ENCODE measurements at places on chromosomes 4 and X. TPM values are rescaled to one million over a fixed set of nuclear protein-coding genes. Genes with fewer than 3 reads are reported as not detected.

The FAM193A gene
- total RNA-seq, result 28.4 TPM

- DNase-seq, result no peak
These were observed 494.6 kb upstream of the ATOH1 start for GRCh38 chr4:93334003-93334402.

DNA sequence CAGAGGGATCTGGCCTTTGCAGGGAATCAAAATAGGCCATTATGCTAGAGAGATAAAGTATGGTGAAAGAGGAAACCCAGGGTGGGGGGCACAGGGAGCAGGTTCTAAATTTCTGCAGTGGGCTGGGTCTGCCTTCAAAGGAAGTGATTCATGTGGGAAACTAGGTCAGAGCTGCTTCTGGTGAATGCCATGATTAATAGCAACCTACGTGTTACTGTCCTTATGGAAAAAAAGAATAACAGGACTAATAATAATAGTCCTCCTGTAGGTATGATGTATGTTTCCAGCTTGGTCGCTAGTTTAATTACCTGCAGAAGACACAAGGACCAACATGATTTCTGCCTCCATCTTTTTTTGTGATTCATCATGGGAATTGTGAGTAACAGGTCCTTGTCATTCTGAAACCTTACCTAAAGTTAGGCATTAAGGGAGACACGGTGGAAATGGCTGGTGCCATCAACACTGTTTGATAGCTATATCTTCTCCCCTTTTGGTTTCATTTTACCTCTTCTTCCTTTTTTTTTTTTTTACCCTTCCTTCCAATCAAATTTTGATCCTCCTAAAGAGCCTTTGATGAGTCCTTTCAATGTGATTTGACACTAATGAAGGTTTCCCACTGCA is 180.4 kb downstream of the CPEB2 start:
- no peak for DNase-seq

The ATG4A gene
- 2.9 TPM for total RNA-seq

GRCh38 chr4:141427726-141428296 is 207.1 kb downstream of the ZNF330 start:
- no peak for DNase-seq

The CLDN22 gene
- total RNA-seq, result not detected

The CNKSR2 gene
- total RNA-seq, result 14.8 TPM

The LRAT gene
- total RNA-seq, result not detected

The STAP1 gene
- total RNA-seq, result 3.6 TPM

The JAKMIP1 gene
- 2.0 TPM for total RNA-seq

DNA sequence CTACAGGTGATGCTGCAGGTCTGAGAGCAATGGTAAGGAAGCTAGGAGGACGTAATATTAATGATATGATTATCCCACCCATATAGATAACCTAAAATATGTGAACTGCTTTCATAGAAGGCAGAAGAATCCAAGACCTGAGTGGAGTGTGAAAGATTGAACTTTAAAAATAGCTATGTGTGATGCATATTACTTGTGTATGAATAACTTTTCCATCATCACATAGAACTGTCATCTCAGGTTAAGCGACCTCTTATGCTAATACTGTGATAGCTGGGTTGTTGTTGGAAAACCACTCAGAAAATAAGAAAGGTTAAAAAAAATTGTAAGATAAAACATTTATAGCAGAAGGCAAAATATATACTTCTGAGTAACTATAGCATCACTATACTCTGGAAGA is 90.3 kb downstream of the SLC4A4 start:
- no peak for DNase-seq

The KCND1 gene
- total RNA-seq, result 1.5 TPM

DNA sequence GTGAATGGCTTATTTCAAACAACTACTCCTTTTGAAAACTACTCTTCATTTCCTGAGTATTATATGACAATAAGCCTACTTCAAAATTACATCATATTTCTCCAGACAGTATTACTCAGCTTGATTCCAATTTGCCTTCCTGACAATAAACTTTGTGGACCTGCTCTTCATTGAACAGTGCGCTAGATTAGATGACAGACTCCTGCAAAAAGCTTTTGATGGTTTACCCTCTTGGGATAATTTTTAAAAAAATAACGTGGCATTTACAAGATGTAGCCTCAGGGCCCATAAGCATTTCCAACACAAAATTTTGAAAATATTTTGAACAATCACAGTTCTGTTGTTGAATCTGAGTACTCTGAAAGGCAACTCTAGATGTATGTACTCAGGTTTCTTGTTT is 25.9 kb downstream of the MGAT4D start:
- no peak for DNase-seq

- no peak for DNase-seq
These were observed 7.4 kb upstream of the CAMK2D start for GRCh38 chr4:113768952-113769351.

DNA sequence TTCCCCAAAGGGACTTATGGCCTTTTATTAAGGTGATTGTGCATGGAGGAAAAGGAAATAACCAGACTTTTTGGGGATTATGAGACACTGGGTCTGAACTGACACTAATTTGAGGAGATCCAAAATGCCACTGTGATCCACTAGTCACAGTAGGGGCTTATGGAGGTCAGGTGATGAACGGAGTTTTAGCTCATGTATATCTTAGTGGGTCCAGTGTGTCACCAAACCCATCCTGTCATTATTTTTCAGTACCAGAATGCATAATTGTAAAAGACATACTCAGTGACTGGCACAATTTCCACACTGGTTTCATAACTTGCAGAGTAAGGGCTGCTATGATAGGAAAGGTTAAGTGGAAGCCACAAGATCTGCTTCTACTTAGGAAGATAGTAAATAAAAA is 131.3 kb downstream of the RTL3 start:
- DNase-seq, result no peak

- peak; percentile 10 for DNase-seq
These were observed 4.5 kb upstream of the TNIP3 start for GRCh38 chr4:121168446-121169281.

The STK26 gene
- total RNA-seq, result 25.2 TPM

DNA sequence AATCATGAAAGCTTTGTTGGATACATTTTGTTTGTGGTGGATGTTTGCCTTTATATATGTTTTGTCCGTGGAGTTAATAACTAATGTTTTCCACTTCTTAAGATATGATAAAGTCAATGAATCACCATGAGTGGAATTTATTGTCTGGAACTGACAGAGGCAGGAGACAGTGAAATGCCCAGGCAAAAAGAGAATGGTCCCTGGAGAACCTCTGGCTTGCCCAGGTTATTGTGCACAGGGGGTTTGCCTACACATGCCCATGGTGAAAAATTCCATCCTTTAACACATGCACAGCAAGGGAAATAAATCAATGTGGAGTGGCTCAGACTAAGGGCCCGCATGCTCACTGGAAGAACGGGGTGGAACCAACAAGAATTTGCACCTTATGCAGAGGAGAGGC is 964.3 kb upstream of the GRIA3 start:
- no peak for DNase-seq

GRCh38 chr4:127698789-127699200 is 31.4 kb upstream of the SLC25A31 start:
- no peak for DNase-seq

DNA sequence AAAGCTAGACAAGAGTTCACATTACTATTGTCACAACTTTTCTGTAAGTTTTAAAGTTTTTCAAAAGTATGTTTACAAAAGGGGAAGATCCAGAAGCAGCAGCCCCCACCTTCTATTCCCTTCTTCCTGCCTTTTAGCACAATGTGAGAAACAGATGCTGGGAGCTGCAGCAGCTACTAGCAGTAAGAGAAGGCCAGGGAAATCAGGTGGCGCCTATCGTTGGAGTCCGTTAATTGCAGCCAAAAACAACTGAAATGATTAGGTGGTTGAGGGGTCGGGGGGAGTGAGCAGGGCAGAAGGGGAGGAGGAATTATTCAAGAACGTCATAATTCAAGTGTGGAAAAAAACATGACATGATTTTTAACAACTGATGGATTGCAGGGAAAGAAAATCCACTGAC is 27.4 kb downstream of the FRYL start:
- DNase-seq, result no peak

DNA sequence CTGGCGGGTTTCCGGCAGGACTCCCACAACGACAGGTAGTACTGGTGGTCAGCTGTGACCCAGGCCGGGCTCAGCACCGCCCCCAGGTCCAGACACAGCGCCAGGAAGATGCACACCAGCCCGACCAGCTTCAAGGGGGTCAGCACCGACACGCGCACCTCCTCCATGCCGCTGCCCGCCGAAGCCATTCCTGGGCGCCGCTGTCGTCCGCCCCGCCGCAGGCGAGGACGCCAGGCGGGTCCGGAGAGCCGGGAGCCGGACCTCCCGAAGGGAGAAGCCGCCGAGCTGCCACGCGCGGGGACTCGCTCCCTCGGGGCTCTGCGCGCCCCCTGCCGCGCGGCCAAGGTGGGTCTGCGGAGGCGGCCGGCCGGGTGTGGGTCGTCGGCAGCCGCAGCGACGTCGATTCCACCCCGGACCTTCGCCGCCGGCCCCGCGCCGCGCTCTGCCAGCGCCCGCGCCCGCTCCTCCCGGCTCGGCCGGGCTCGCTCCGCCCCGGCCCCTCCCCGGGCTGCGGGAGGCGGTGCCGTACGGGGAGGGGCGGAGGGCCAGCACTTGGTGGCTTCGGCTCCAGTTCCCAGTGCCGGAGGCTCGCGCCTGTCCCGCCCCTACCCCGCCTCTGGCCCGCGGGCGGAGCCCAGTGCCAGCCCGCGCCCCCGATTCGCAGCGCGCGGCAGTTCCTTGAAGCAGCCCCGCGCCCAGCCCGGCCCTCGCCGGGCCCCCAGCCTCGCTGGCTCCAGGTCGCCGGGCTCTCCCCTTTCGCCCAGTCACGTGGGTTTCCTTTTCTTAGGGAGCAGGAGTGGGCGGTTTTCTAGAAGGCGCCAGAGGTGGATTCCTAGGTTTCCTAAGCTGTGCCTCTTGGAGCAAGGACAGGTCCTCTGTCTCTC is at the start of gene TMEM47:
TMEM47 (minus strand) TSS at position 444 of the 884 bp plus-strand sequence; CDS start at position 188, 256 bp downstream.
- DNase-seq, result no peak

GRCh38 chrX:42097486-42097885 is 174.1 kb upstream of the CASK start:
- no peak for DNase-seq

DNA sequence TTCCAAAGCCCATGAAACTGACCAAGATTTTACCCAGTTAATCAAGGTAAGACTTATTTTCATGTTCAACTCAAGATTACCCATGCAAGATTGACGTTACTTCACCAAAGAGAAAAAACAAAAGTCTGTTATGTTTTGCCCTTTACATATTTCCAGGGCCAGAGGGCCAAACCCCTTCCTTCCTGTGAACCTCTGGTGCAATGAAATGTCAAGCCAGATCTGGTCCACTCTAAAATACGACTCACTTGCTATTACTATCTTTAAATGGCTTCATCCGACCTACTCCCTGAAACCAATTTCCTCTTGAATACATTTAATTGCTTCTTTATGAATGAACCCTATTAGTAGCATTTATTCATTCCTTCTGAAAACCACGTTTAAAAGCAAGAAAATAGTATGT is 33.0 kb downstream of the TSPAN5 start:
- no peak for DNase-seq

- DNase-seq, result no peak
These were observed 18.0 kb downstream of the AIFM1 start for GRCh38 chrX:130147631-130148030.

GRCh38 chr4:43732829-43733426 is 715.7 kb downstream of the KCTD8 start:
- DNase-seq, result no peak

The TMEM129 gene
- 17.6 TPM for total RNA-seq

The GAGE2A gene
- total RNA-seq, result not detected

- no peak for DNase-seq
These were observed 90.4 kb downstream of the COL4A6 start for GRCh38 chrX:108347800-108348199.

DNA sequence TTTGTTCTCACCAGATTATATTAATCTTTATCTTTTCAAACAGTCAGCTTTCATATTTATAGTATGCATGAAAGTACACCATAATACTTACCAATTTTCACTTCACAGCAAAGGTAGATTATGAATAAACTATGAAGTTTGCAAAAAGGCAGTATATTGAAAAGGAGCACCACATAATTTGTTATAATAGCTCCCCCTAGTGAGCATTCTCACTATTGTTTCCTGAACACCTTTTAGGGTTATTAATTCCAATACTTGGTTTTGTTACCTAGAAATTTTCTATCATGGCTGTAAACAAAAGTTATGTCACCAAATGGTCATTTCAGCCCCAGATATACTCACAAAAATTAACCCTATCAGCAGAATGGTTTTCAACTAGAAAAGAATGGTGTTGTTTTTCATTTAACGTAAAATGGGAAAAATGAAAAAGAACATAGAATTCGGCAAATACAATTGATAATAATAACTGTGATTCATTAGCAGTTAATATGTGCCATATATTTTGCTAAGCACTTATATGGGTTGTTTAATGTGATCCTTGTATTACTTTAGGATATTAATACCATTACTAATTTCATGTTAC is 30.2 kb upstream of the NKX6-1 start:
- no peak for DNase-seq

- no peak for DNase-seq
These were observed 79.5 kb downstream of the PRKG2 start for GRCh38 chr4:81135501-81135900.

The PPARGC1A gene
- not detected for total RNA-seq

- DNase-seq, result no peak
These were observed 5.0 kb downstream of the GPR78 start for GRCh38 chr4:8585186-8585585.

DNA sequence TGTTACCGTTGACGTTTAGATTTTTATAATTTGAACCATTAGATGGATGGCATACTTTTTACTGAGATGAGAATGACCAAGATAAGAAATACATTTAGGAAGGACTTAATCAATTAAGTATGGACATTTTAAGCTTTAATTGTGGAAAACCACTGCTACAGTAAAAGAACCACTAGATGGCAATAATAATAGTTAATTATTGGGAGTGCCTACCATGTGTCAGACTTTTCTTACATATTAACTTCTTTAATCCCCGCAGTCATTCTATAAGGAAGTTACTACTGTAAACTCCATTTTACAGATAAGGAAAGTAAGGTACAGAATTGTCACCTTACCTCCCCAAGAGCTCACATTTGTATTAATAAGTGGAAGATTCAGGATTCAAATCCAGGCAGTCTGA is 48.5 kb upstream of the MYOZ2 start:
- no peak for DNase-seq
